ENCODE measurements at places on chromosomes 2 and 18. TPM values are rescaled to one million over a fixed set of nuclear protein-coding genes. Genes with fewer than 3 reads are reported as not detected.

- DNase-seq: no peak
Measured at GRCh38 chr18:79481046-79481790, 85.5 kb downstream of the NFATC1 start.

- DNase-seq: no peak
Measured at GRCh38 chr2:63696496-63696895, 107.7 kb downstream of the MDH1 start.

DNA sequence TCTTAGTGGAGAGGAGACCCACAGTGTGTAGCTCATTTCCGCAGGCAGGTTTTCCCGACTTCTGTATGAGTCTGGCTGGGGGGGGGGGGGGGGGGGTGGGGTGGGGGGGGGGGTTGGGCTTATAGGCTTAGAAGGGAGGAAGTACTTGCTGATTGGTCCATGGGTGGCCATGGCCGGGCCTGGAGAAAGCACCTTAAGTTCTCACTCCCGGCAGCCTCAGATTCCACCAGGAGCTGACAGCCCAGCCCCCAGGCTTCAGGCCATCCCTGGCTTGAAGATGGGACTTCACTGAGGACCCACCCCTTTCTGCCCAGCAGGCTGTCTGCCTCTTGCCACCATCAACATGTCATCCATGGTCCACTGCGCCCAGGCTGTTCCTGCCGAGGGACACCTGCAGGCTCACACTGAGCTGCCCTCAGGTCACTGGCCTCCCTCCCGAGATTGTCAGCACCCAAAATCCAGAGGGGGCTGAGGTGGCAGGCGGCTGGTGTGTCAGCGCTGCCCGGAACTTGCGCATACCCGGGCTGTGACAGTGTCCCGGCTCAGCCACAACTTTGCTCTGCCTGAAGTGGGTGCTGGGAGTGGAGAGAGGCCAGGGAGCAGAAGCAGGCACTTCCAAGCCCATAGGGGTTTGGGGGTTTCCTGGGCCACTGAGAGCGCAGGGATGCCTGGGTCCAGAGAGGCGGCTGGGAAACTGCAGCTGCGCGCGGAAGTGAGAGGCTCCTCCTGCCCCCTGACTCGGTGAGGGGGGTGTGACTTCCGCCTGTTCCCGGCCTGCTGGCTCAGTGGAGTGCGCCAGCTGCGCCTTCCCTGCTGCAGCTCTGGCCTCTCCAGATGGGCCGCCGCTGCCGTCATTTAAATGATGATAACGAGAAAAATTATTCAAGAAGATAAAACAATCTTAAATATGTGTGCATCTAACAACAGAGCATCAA, 256.1 kb downstream of the RPRM start:
- no peak for DNase-seq

GRCh38 chr2:109204412-109204811, 75.4 kb downstream of the SH3RF3 start:
- DNase-seq: no peak

Gene ZNF521
- 13.8 TPM for total RNA-seq

Gene ANKRD53
- 0.39 TPM for total RNA-seq

Measured in WTC11 (cell line).